Daoy (cell line): ENCODE measurements at places on chromosomes 4 and X.
A peak's percentile ranks its signal among the peaks of the same experiment; 100 is the strongest.

DNA sequence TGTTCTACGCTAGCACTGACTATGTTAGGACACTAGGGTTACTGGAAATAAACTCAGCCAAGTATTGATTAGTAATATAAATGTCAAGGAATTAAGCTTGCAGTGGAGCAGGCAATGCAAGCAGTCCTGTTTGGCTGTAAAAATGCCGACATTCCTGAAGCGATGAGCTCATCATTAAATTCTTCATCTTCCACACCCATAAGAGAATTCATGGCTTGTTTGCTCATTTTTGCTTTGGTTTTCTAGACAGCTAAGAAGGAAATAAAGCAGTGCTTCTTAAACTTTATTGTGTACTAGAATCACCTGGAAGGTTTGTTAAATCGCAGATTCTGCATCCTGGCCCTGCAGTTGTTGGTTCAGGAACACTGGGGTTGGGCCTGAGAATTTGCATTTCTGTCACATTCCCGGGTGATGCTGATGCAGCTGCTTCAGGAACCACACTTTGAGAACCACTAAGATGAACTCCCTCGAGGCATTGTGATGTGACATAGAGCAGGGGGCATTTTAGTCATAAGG is 17.8 kb downstream of the ANXA3 start:
- peak; percentile 23 for DNase-seq

DNA sequence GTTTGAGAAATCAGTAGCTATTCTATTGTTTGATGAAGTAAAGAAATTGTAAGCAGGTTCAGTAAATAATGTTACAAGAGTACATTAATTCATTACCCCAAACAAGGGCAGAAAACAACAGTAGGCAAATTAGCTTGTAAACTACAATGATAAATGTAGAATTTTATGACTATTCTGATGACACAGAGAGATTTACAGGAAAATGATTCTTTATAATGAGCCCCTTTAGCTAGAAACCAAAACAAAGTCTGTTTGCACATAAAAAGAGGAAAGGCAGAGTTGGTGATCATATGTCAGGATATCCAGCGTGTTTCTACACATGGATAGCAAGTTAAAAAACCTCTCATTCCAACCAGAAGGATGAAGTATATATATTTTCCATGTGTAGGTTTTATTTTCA is 204.8 kb downstream of the CFAP299 start:
- no peak for DNase-seq

GRCh38 chrX:151695583-151696340 is 504 bp downstream of the PRRG3 start:
- no peak for DNase-seq

- DNase-seq, result no peak
These were observed 14.2 kb upstream of the RBM3 start for GRCh38 chrX:48560056-48560455.

- no peak for DNase-seq
These were observed 166.2 kb downstream of the ATP10D start for GRCh38 chr4:47651231-47651630.

DNA sequence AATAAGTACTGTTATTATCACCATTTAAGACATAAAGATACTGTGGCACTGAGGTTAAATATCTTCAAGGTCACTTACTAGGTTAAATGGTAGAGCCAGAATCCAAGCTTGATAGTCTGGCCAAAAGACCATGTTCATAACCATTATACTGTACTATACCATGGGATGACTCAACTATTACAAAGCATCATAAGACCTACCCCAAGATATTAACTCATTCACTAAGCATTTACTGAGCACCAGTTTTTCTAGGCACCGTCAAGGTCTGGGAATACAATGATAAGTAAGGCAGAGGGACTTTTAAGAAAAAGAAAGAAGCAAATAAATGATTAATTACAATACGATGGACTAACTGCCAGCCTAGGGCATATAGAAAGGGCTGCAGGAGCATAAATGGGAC is 95.5 kb upstream of the KCTD8 start:
- DNase-seq, result no peak
